ENCODE measurements at places on chromosomes 5 and 9.

- no peak for DNase-seq
Observed at GRCh38 chr9:90801241-90801972, at the start of gene SYK. SYK (plus strand) TSS chr9:90801819; CDS start chr9:90843899, 42,080 bp downstream.

- DNase-seq, result no peak
Observed at GRCh38 chr5:145340099-145340498, 495.0 kb downstream of the PRELID2 start.

DNA sequence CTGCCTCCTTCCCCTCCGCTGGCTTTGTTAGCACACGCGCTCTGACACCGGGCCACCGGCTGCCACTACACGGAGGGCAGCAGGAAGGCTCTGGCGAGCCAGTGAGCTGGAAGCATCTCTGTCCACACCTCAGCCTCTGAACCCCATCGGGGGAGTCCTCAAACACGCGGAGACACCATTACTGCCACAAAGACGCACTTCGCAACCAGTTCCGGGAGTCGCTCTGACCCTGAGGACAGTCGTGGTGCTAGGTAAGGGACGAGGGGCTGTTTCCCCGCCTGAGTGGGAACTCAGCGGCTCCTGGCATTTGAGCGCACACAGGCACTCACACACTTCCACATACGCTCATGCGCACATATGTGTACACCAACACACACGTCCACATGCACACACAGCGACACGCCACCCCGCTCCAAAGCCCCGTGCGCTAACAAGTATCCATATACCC is 160.0 kb downstream of the C9orf152 start:
- no peak for DNase-seq

DNA sequence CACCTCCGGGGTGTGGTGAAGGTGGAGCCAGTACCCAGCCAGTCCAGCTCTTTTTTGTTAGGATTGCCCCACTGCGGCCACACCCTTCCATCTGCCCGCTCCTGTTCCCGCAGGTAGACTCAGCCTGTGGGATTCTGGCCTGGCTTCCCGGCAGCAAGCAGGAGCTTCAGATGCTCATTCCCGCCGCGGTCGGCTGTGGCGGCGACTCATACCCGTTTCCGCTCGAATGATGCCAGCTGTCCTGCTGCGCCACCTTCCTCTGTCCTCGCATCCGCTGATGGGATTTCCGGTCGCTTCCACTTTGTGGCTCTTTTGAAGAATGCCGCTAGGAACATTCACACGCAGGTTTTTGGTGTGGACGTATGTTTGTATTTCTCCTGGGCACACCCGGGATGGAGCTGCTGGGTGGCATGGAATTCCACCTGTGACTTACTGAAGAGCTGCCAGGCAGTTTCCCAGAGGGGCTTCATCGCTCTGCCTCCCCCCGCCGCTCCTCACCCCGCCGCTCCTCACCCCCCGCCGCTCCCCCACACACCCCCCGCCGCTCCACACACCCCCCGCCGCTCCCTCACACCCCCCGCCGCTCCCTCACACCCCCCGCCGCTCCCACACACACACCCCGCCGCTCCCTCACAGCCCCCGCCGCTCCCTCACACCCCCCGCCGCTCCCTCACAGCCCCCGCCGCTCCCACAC is 60.3 kb downstream of the TENT4A start:
- no peak for DNase-seq

GRCh38 chr5:42881416-42882117 is 69.9 kb upstream of the SELENOP start:
- DNase-seq, result no peak

DNA sequence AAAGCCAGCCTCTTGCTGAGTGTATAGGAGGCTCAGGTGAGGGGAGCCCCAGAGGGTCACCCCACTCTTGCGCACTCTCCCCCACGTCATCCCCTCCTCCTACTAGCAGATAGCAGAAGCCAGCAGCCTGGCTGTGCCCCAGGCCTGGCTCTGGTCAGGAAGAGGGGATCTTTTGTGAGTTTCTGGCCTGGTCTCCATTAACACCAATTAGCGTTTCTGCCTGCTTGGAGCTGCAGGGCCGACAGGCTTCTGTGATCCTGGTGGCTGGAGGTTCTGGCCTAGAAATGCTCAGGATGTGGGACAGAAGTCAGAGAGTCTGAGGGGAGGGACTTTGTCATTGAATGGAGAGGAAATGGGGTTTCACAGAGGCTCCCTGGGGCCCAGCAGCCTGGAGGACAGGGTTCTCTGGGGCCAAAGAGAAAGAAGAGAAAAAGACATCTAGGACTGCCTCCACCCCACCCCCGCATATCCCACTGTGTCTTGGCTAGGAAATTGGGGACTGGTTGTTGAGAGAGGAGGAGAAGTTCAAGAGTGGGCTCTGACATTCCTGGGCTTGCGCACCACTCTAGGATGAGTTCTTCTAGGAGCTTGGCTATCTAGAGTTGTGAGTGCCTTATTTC is 47.5 kb upstream of the ARAP3 start:
- no peak for DNase-seq

DNA sequence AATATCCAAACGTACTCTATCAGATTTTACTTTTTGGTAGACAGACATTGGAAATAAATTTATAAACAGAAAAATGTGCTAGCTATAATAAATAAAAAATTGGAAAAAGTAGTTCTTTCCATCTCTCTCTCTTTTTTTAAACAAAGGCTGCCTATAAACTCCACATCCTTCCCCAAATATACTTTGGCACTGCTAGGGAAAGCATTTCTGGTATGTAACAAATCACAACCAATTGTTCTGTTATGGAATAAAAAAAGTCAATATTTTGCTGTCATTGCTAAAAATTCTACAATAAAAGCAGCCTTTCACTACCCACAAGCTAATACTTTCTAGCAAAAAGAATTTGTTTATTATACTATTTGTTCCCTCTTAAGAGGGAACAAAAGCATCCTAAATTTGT is 169.2 kb upstream of the TARS1 start:
- no peak for DNase-seq

- no peak for DNase-seq
Observed at GRCh38 chr5:94891972-94892371, 273.5 kb downstream of the SLF1 start.

DNA sequence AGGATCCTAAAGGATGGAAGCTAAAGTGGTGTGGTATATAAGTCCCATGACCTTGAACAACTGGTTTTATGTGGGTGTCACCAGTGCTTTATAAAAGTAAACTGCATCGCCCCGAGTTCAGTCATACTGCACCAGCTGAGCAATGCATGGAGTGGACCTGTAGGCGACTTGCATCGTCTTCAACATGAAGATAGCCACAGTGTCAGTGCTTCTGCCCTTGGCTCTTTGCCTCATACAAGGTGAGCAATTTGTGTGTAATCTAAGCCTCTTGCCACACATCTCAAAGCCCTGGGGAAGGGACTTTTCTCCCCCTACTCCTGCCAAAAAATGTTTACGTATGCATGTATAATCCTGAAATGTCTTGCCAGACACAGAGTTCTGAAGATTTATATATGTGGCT is at the start of gene SPINK5:
Gene SPINK5, plus strand, starts transcription at position 120 of the 400 bp plus-strand sequence. Its CDS starts 65 bp downstream, at position 185.
- no peak for DNase-seq

GRCh38 chr9:130319944-130320712 is 54.6 kb downstream of the HMCN2 start:
- no peak for DNase-seq

DNA sequence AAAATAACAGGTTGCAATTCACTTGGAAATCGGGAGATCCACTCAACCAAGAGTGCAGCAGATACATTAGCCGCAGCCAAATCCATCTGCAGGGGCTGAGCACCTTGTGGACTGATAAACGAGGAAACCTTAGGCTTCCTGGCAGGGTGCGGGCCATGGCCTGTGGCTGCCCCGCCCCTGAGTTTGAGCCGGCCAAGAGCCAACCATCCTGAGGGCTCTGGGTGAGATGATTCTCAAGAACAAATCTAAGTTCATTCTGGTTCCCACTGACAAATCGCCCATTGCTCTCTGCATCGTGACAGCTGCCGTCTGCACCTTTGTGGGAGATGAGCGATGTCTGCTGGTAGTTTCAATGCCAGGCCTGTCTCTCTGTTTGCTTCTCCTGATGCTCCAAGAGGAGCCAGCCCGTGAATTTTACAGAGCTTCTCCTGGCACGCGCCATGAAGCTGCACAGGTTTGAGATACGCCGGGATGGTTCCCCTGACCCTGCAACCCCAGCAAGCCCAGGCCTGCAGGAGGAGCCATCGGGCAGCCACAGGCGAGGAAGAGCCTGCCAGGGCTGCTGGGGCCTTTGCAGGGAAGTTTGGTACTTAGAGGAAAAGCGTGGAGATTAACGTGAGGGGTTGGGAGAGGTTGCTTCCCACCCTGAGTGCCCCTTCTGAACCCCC is 154.0 kb downstream of the OLFM1 start:
- DNase-seq, result no peak

- DNase-seq, result no peak
Observed at GRCh38 chr5:88842784-88843183, 40.2 kb downstream of the MEF2C start.

- no peak for DNase-seq
Observed at GRCh38 chr5:160605266-160605665, 183.6 kb downstream of the PTTG1 start.

GRCh38 chr5:33120671-33121070 is 320.1 kb upstream of the TARS1 start:
- DNase-seq, result no peak

- no peak for DNase-seq
Observed at GRCh38 chr9:20754556-20754955, 70.5 kb downstream of the FOCAD start.

GRCh38 chr9:109500421-109500974 is 2.4 kb upstream of the PTPN3 start:
- DNase-seq, result no peak

DNA sequence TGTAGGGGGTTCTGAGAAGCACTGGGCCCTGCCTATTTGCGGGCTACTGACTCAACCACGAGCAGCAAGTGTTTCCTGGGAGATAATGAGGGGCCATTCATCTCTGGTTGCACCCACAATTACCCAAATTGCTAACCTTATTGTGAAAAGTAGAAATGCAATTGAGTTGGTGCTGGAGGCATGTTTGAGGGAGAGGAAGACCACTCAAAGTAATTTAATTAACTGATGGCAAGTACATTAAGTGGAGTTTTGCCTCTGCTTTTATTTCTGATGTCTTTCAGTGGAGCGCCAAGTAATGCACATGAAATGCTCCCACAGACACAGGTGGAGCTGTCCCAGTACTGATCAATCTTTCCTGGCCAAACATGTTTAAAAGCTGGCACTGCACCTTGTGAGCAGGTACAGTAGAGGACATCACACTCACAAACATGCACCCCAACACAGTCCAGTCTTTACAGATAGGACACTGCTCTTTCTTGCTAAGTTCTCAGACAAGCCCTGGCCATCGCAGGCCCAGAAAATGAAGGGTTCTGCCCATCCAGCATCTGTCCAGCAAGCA is 195.4 kb downstream of the HSPA4 start:
- no peak for DNase-seq

DNA sequence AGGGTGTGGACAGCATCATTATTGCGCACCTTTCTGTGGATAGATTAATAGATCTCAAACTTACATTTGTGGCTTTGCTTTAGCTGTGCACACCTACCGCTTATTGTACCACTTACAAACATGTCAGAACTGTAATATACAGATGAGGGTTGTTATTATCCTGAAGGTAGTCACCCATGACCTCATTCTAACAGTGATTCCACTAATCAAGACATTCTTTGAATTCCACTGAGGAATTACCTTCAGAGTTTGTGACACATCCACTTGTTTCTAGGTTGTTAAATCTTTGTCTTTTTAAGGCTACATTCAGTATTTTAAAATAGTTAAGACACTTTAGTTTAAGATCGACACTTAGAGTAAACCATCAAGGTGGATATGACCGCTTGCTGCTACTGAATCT is 7.8 kb downstream of the KCNV2 start:
- DNase-seq, result no peak

DNA sequence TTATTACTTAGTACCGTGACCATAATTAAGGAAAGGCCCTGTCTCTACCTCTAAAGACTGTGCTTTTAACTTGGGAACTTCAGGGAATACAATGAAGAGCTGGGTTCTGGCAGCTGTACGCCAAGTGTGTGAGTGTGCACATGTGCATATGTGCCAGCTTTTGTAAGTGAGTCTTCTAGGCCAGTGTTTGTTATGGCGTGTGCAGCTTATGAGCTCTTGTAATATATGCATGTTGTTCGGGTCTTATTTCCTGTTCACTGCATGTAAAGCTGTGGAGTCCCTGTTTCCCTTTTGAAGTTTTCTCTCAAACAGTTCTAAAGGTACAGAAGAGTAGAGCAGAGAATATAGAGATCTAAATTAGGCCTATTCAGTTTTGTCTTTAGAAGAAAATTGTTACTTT is 30.5 kb downstream of the TGFBR1 start:
- DNase-seq, result no peak

- DNase-seq, result no peak
Observed at GRCh38 chr5:164679461-164679860, 1174.0 kb downstream of the MAT2B start.

GRCh38 chr5:135829681-135830383 is 4.6 kb upstream of the SLC25A48 start:
- DNase-seq, result peak; percentile 36

DNA sequence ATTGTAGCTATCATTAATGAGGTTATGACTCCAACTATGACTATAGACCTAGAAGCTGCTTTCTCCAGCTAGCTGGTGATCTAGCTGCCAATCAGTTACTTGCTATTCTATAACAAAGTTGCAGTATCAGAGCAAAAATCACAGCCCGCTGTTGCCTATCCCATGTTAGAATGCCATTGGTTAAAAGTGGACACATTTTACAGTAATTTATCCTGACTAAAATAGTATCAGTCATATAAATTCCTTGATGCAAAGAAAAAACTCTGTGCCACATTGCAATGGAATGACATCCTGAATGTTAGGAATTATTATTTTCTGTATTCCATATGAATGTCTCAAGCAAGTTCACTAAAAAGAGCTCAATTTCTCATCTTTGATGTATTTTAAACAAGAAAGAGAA is 626.5 kb downstream of the PDE4D start:
- no peak for DNase-seq

DNA sequence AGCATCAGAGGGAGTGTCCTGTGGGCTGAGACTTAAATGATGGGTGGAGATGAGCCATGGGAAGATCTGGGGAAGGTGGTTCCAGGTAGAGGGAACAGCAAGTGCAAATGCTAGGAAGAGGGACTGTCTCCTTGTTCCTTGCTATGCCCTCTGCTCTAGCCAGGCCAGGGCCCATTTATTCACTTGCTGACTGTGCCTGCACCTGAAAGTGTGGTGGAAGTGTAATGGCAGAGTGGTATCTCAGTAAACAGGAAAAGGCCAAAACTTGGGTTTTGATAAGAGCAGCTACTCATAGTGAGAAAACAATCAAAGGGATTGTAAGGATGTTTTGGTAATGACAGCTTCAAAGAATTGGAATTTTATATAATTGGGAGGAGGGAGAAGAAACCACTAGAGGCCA is 32.4 kb downstream of the TLE4 start:
- DNase-seq, result no peak

GRCh38 chr5:80686757-80687156 is 32.0 kb upstream of the DHFR start:
- DNase-seq, result no peak

GRCh38 chr5:144778561-144778960 is 607.9 kb downstream of the KCTD16 start:
- DNase-seq, result no peak

- DNase-seq, result no peak
Observed at GRCh38 chr9:38445154-38446043, 21.1 kb upstream of the IGFBPL1 start.

GRCh38 chr5:73728493-73729273 is 102.7 kb downstream of the ARHGEF28 start:
- DNase-seq, result no peak

Data from stimulated activated CD4-positive, alpha-beta T cell treated with anti-CD3 and anti-CD28 coated beads, Interleukin-12 subunit alpha, Interleukin-12 subunit beta, amount 100 ng/mL, for 24 hours (primary cell).